Urothelium cell line (cell line): ENCODE measurements at places on chromosomes 3 and 15.

- no peak for DNase-seq
Observed at GRCh38 chr3:51657234-51657633, 13.8 kb upstream of the TEX264 start.

DNA sequence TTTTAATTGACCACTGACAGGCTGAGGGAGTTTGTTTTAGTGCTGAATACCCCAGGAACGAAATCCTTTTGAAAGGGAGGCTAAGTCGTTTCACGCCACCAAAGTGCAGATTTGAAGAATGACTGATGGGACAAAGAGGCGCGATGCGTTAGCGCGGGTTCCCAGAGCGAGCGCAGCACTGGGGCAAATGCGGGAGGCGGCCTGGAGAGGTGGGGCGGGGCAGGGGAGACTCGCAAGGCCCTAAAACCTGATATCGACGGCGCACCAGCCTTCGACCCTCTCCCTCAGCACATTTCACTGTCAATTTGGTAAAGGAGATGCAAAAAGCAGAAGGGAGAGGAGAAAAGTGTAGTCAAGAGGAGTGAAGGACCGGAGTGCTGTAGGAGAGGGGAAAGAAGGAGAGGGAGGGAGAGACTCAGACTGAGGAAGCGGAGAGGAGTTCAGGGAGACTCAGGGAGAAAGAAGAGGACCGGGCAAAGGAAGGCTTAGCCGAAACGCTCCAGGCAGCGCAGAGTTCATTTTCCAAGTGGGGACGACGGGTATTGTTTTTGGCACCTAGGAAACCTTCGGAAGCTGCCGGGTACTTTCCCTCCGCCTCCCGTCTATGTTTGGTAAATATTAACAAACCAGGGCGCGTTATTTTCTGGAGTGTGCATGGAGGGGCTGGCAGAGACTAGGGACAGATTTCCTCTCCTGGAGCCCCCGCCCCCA is 3.8 kb upstream of the FOXB1 start:
- DNase-seq: no peak

DNA sequence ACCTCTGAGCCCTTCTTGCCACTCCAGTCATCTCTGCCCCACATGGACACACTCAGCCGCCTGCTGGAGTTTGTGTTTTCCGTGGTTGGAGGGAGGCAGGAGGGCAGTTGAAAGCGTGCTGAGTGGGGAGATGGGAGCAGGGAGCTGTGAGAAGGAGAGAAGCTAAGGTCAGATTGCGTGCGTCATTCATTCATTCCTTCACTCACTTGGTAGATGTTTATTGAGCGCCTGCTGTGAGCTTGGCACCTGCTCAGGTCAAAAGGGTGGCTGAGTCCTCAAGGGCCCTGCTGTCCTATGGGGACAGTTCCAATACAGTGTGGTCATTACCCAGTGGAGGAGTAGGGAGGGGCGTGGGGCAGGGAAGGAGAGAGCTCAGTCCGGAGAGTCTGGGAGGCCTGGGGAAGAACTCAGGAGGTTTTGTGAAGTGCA is 23.5 kb downstream of the LIMD1 start:
- DNase-seq: no peak

DNA sequence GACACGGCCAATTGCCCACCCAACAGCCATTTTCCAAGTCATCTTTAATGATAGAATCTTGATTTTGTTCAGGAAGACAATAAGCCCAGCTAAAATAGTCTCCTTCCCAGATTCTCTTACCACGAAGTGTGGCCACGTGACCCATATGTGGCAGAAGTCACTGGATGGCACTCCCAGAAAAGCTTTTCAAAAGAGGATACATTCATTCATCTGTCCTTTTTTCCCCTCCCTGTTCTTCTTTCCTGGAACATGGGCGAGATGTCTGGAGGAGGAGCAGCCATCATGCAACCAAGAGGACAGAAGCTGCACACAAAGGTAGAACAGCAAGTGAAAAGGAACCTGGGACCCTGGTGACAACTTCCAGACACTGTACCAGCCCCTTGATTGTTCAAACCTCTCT is 174.7 kb downstream of the UACA start:
- no peak for DNase-seq

DNA sequence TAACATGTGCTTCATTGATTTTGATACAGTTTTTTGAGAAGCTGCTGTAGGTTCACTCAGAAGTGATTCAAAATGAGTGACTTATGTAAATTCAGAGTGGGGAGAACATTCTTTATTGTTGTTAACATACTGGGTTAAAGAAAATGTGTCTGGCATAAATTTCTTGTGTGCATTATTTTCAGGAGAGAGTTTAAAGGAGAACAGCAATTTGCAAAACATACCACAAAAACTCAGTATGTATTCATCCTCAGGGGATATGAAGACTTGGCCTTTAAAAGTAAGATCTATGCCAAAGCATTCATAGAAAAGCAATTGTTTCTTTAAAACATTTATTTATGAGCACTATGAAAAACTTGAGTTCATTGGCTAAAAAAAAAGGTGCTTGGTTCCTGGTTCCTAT is 1089.8 kb downstream of the ROBO2 start:
- no peak for DNase-seq

GRCh38 chr15:80844011-80844732 is 65.0 kb downstream of the CEMIP start:
- DNase-seq: peak; percentile 82

GRCh38 chr3:65005486-65005885 is 317.7 kb upstream of the ADAMTS9 start:
- DNase-seq: no peak

DNA sequence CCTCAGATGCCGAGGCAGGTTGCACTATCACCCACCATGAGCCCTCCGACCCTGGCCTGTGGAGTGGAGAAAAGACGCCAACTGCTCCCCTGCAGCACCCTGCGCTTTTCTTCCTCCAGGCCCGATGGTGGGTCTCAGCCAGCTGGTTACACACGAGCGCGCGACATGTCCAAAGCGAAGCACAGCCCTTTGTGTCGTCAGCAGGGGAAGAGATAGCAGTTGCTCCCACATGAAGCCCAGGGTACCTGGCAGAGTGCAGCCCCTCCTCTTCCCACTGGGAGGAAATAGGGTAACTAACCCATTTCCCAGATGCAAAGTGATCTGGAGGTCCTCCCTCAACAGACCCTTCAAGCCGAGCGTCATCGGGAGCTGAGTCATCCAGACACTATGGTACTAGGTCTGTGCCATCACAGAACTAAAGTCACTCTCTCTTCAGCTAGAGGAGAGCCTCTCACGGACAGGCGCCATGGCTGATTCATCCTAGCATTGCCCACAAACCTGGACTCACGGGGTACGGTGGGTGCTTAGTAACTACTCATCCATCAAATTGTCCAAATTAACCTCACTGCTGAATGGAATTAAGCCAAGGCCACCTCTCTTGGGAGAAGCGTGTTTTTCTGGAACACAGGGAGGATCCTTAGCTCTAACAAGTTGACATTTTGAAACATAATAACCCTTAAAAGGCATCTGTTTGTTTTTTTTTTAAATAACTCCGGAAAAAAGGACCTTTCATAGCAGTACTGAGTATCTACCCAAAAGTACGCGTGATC is 45.2 kb upstream of the BDH1 start:
- DNase-seq: no peak

- no peak for DNase-seq
Observed at GRCh38 chr3:39752751-39753150, 56.7 kb upstream of the MYRIP start.

- DNase-seq: no peak
Observed at GRCh38 chr15:47689660-47690059, 27.6 kb upstream of the SEMA6D start.

- DNase-seq: no peak
Observed at GRCh38 chr15:71189718-71190117, 74.4 kb downstream of the THSD4 start.

- DNase-seq: peak; percentile 84
Observed at GRCh38 chr3:42071904-42072812, 19.0 kb upstream of the TRAK1 start.

DNA sequence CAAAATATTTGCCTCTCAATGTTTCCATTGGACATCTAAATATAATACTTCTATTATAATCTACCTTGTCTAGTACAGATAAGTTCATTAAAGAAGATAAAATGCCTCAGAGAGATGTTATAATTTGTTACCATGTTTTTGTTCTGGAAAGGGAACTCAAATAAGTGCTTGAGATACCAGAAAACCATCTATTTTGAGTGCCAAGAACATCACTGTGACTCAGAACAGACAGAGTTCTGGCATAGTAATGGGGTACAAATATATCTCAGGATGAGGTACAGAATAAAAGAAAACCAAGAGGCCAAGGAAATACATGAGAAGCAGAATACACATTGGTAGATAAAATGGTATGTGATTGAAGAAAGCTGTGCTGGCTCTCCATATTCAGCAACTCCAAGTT is 58.9 kb downstream of the IMPG2 start:
- DNase-seq: no peak

- DNase-seq: no peak
Observed at GRCh38 chr3:51954105-51954504, 1.1 kb upstream of the GPR62 start.

GRCh38 chr3:115165266-115165665 is 18.2 kb upstream of the ZBTB20 start:
- DNase-seq: no peak

DNA sequence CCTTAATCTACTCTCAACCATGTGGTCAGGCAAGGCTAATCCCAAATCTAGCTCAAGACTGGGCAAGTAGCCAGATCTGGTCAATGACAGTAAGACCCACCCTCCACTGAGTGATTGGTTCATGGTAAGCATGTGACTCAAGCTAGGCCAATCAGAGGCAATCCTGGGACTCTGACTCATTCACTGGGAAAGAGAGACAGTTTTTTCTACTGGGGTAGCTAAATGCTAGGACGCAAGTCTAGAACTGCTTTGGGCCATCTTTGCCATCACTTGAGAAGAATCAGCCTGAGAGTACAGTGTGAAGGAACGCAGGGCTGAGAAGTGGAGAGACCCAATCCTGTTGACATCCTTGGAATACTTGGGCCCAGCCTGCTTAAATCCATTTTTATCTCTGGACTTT is 9.4 kb upstream of the RAD18 start:
- peak; percentile 32 for DNase-seq

GRCh38 chr15:29208836-29209235 is 60.8 kb downstream of the NSMCE3 start:
- DNase-seq: no peak

DNA sequence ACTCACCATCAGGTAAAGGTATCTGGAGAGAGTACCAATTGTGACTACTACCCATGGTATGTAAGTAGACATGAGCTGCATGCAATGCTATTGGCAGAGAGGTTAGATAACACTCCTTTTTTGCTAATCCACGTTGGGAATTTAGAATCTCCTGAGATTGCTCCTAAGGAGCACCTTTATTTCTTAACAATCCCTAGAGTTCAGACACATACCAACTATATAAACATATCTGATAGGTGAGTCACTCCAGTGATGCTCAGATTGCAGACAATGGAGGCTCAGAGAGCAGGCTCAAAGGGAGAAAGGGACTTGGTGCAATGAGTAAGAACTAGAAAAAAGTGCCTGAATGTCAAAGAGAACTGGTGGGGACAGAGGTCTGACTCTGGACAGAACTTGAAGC is 47.0 kb upstream of the LRRFIP2 start:
- DNase-seq: peak; percentile 86
